Left renal pelvis (tissue), 4 donors: ENCODE measurements at places on chromosomes 1 and 21.

- no peak for DNase-seq
These were observed 756 bp upstream of the SLC25A44 start for GRCh38 chr1:156193208-156193487.

DNA sequence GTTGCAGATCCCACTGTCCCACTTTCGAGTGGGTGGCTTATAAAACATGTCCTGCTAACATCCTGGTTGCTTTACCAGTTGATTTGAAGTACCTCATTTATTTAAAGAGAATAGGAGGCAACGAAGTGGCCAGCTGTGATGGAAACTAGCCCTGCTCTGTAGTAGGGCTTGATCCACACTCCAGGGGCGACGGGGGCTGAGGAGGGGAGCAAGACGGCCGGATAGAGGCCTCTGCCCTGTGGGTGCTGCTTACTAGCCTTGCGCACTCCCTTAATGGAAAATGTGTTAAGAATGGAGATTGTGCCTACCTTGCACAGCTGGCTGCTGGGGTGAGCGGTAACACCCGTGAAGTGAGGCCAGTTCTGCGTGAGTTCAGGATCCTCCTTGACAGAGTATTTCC, 41.1 kb upstream of the PWP2 start:
- DNase-seq, result no peak

DNA sequence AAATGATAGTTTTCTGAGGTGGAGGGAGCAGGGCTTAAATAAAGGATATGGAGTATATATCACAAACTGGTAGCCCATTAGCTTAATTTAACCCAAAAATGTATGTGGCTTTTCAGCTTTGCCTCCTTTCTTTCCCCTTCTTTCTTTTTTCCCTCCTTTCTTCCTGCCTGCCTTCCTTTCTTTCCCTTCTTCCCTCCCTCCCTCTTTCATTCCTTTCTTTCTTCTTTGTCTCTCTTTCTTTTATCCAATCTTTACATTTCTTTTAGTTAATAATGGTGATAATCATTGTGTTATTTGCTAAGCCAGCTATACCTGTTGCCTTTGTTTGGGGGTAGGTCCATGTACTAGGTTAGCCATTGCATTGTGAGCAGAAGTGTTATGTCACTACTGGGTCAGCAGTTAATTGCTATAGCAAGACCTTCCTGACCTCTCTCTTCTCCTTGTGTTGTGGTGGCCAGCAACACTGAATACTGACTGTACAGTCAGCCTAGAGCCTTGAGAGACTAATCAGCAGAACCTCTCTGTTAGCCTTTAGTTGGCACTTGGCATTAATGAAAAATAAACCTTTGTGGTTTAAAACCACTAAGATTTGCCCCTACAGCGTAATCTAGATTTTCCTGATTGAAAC, 5.1 kb downstream of the GORAB start:
- no peak for DNase-seq

- no peak for DNase-seq
These were observed 12.5 kb upstream of the TADA1 start for GRCh38 chr1:166888373-166889111.

DNA sequence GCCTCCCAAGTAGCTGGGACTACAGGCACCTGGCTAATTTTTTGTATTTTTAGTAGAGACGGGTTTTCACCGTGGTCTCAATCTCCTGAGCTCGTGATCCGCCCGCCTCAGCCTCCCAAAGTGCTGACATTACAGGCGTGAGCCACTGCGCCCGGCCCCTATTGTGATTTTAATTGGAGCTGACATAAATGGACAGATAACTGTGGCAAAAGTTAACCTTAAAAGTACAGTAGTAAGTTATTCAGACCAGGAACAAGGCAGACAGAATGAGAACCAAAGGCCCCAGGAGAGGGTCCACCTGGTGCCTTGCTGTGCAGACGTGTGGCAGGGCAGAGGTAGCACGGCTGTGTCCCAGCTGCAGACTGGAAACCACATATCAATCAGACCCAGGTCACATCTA, 11.0 kb downstream of the TMEM201 start:
- no peak for DNase-seq

DNA sequence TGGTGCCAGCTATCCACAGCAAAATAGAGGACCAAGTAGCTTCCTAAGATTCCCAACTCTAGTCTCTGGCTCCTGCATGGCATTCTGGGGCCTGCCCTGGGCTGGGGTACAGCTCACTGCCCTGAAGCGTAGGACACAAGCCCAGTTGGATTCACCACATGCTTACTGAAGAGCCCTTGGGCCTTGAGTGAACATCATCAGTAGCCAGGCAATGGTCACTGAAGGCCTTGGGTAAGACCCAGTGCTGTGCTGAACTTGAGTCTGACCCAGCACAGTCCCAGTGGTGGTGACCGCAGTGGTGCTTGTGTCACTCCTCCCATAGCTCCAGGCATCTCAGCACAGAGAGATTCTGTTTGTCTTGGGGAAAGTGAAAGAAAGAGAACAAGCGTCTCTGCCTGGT, 7.7 kb upstream of the LCE3A start:
- no peak for DNase-seq

DNA sequence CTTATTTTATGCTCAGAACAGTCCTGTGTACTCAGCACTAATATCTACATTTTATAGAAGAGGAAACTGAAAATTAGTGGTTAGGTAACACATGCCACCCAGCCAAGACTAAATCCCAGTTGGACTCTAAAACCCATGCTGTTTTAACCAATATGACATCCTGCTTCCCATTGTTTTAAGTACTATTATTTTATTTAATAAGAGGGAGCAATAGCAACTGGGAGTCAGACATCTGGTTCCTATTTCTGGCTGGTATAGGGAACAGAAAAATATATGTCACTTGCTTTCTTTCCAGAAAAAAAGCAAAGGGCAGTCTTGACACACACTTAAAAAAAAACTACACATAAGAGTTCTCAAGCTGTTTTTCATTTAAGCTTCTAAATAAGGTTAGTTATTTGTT, 11.9 kb downstream of the KLHL12 start:
- no peak for DNase-seq

DNA sequence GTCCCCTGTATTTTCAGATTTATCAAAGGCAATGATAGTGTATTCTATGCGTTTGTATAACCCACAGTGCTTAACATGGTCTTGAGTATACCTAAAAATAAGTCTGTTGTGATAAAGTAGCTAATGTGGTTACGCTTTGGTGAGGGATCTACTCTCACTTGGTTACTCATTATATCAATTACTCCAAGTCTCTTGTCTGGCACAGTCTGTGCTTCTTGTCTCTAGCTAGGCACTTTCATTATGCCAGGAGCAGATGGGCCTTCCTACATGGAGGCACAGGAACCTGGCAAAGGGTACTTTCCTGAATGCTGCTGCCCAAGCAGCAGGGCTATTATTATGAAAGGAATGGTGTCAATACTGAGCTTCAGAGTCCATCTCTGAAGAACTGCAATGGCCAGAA, 4.2 kb upstream of the PTPN22 start:
- no peak for DNase-seq

GRCh38 chr1:20342294-20343148, 51.8 kb downstream of the VWA5B1 start:
- no peak for DNase-seq

- no peak for DNase-seq
These were observed 37.4 kb downstream of the DOP1B start for GRCh38 chr21:36194024-36194423.

DNA sequence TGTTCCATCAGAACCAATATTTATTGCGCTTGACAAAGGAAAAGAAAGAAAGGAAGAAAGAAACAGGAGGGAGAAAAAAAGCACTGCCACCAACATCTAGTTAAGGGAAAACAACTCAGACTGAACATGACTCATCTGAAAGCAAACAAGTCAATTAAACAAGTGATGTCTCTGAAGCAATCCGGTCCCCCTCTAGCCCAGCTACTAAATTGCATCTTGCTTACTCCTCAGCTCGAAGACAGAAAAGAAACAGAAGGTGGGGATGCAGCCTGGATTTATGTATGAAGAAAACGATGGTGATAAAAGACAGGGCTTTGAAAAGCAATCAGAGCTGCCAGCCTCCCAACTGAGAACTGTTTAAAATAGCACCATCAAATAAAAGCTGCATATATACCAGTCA, 188.2 kb downstream of the OMA1 start:
- no peak for DNase-seq

DNA sequence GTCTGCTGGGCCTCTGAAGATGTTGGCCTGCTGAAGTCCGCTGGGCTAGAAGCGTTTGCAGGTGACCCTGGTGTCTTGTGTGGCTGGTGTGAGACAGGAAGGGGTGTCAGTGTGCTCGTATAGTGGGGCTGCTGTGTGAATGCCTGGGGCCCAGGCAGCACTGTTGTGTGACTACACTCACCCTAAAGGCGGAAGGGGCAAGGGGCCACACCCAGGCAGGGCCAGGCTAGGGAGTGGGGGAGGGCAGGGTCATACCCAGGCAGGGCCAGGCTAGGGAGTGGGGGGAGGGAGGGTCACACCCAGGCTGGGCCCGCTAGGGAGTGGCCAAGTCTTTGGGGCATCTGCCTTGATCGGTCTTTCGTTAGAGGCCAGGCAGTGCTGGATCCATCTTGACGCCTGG, 25.0 kb downstream of the PDXK start:
- no peak for DNase-seq

- DNase-seq, result no peak
These were observed 55.3 kb downstream of the APP start for GRCh38 chr21:26115305-26115704.
